ENCODE measurements at places on chromosomes 7 and 10.
A peak's percentile ranks its signal among the peaks of the same experiment; 100 is the strongest.

- peak; percentile 10 for DNase-seq
Observed at GRCh38 chr10:11098666-11099065, 81.0 kb downstream of the CELF2 start.

DNA sequence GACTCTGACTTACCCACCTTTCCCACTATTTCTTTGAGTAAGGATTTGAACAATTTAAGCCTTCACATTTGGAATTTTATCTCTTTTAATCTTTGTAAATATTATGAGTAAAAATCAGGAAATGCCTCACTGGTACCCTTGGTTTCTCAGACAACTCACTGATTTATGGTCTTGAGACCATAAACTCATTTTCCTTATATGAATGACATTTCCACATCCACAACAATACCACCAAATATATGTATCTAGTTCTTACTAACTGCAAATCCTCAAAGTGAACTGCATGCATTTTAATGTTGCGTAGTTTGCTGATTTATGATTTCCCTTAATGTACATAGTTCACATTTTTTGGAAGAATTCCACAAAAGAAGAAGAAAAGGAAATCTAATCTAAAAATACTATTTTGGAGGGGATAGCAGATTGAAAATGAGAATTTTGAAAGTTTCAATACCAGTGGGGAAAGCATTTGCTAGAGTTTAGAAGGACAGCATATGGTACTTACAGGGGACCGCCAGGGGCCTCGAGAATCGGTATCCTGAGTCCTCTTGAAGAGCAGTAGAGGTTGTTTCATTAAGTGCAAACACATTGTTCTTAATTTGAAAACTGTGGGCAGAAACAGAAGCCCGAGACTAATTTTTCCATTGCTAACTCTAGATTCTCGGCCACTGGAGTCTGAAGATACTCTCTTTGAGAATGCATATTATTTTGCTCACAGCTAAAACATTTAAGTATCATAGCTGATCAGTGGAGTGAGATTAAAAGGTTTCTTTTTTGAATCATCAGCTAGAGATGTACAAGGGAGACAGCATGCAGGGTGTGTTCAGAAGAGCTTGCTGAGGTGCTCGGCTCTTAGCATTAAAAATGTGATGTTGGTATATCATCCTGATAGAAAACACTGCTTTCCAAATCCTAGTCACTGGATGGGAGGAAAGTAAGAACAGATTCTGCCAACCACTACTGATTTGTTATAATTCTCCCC lies 964.0 kb downstream of the GATA3 start:
- DNase-seq, result no peak

DNA sequence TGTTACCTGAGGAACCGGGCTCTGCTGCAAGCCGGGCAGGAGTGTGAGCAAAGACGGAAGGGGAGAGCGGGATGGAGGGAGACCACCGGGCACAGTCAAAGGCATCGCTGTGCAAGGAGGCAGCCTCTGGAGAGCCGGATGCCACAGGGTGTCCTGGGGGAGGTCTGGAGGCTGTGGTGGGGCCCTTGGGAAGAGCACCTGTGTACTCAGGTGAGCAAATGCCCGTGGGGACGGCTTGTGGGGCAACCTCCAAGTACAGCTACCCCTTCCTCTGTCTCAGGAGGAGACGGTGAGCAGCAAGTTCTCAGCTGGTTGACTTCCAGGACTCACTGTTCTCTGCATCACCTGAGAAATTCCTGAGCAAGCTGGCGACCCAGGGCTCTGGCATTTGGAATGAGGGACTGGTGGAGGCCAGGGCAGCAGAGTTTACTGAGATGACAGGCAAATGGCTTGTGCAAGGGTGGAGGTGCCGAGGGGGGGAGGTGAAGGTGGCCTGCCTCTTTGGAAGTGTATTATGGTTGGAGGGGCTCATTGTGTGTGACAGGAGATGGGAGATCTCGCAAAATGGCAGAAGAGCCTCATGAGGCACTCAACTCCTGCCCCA lies 345.2 kb upstream of the SHH start:
- DNase-seq, result no peak

DNA sequence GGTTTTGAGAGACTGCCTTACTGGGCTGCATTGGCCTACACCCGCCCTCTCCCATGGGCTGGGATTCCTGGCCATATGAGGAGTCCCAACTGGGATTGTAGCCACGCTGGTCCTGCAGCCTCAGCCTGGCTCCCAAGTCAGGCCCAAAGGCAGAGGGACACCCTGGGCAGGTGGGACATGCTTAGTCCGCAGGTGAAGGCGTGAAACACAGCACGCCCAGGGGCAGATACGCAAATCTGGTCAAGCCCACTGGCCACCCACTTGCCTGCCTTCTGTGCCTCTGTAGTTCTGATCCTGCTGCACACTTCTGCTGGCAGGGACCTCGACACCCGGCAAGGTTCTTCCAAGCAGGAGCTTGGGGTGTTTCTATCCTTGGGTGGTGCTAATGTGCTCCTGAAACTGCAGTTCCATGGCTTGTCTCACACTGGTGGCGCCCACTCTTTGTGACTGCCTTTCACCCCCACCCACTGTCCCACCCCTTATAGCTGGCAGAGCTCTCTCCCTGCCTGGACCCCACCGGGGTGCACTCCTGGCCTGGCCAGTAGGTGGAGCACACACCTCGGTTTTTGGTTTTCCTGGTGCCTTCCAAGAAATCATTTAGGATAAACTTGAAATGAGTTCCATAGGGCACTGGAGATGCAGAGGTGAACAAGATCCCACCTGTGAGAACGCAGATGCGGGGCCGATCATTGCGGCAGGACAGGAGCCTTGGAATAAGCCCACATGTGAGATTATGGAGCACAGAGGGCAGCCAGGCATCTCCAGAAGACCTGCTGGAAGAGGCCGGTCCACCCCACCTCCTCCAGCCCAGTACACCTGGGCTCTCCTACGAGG lies 47.9 kb downstream of the MKI67 start:
- peak; percentile 57 for DNase-seq

GRCh38 chr7:92732316-92733036 lies 103.9 kb downstream of the CDK6 start:
- peak; percentile 63 for DNase-seq

DNA sequence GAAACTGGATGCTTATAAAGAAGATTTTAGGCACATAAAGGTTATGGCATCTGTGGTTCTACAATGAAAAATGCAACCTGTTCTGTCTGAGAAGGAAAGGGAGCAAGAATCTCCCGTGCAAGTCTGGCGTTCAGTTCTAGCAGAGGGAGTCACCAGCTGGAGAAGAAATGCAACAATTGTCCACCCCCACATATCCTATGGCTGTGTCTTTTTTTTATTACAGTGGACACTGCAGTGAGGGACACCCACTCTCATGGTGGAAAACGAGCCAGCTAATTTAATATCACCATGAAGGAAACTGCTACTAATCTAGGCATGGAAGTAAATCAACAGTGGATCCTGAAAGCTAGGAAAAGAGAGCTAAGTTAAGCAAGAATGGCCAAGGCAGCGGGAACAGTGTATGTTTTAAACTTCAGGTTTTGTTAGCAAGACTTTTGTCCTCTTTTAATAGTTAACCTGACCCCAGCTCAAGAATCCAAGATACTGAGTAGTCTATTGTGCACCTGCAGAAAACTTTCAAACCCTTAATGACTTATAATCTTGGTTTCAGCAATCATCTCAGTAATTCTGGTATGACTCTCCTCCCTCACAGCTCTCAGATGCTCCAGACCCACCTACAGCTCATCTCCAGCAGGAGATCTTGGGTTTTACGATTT lies 149.3 kb downstream of the FGFR2 start:
- no peak for DNase-seq

DNA sequence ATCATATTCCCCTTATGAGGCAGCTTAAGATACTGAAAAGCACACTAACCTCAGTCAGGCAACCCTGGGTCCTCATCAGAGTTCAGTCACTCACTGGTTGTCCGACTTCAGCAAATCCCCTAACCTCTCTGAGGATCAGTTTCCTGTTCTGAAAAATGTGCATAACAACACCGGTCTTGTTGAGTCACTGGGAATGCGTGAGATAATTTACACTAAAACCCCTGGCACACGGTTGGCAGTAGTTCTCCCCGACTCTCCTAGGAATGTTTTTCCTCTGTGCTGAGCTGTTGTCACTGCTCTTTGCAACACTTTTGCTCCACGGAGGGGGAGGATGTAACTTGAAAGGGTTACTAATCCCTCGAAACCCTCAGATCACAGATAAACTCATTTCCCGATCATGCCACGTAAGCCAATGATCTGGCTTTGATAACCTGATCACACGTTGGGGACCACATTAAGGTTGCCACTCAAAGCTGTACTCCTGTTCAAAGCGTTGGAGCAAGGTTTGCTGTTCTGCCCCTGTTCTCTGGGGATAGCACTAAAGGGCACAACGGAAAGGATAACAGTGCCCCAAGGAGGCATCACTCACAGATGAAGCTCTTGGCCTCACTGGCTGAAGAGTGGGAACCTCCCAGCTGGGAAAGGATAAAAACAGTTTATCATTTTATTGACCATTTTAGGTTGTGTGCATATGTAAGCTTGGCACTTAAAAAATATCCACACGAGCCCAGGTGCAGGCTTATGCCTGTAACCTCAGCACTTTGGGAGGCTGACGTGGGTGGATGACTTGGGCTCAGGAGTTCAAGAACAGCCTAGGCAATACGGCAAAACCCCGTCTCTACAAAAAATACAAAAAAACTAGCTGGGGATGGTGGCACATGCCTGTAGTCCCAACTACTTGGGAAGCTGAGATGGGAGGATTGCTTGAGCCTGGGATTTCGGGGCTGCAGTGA lies 5.0 kb upstream of the RBM17 start:
- no peak for DNase-seq

Measured in hematopoietic multipotent progenitor cell treated with erythropoietin and hydrocortisone succinate and interleukin-3 and kit ligand, for 4 days (in vitro differentiated cells).